Substantia nigra (tissue), 51 donors: ENCODE measurements at places on chromosomes 7 and 10.

GRCh38 chr7:156000601-156001396 lies 188.5 kb upstream of the SHH start:
- no peak for DNase-seq

DNA sequence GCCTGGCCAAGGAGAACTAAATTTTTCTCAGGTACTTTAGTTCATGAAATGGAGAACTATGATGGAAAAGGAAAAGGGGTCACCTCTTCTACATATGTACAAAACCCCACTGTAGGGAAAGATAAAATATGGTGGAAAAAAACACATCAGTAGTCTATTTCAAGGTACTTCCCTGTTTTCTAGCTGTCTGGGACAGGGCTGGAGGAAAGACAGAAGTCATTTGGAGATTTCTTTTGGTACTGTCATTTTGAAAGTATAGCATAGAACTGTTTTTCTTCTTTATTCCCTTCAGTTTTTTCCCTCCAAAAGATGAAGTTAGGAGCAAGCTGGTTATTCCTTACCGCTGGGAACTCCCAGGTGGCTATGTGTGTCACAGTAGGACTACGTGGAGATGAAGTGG lies 196.1 kb downstream of the DOCK4 start:
- DNase-seq: no peak

GRCh38 chr7:52586704-52587103 lies 448.7 kb upstream of the POM121L12 start:
- no peak for DNase-seq

DNA sequence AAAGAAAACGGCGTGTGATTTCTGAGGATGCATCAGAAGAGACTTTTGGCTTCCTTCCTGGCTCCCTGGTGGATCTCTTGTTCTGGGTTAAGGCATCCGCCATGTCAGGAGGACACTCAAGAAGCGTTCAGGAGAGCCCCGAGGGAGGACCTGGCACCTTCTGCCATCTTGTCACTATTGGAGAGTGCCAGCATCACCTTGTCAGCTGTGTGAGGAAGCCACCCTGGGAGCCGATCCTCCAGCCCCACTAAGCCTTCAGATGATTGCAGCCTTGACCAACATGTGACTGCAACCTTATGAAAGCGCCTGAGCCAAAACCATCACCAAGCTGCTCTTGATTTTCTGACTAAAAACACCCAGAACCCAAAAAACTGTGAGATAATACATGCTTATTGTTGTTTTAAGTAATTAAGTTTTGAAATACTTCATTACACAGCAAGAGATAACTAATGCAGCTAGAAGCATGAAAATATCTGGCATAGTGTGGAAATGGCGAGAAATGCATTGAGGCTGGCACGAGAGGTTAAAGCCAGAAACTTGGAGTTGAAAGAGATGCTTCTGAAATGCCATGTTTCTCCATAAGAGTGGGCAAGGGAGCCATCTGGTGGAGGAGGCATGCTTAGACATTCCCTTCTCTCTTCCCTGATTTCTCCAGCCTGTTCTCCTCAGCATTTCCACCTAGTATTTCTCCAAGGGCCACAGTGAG lies 5.4 kb upstream of the ZFYVE27 start:
- DNase-seq: peak; percentile 62

- peak; percentile 16 for DNase-seq
Measured at GRCh38 chr10:125982260-125982948, 86.0 kb downstream of the FANK1 start.

GRCh38 chr7:113338071-113338696 lies 219.8 kb upstream of the SMIM30 start:
- DNase-seq: no peak

- DNase-seq: no peak
Measured at GRCh38 chr10:75720157-75720556, 288.7 kb downstream of the LRMDA start.

DNA sequence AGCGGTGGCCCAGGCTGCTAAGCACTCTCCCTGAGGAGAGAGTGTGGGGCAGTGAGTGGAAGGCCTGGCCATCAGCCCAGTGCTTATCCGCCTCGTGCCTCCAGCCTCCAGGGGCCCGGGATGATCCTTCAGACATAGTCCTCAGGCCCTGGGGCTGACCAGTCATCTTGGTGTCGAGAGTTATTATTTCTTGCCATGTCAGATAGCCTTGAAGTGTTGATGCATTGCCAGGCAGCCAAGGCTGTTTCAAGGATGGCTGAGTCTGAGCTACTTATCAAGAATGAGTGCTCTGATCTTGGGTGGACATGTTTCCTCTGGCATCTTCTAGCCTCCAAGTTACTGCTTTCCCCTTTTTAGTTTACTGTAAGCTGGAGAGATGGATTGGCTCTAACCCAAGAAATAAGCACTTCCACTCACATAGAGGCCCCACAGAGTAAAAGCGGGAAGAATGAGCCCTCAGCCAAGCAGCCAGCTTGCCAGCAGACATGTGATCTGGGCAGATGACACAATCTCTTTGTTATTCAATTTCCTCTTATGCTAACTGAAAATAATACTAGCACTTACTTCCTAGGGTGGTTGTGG lies 136.5 kb upstream of the NAMPT start:
- DNase-seq: peak; percentile 12

GRCh38 chr10:111481261-111481826 lies 404.5 kb downstream of the ADRA2A start:
- no peak for DNase-seq

DNA sequence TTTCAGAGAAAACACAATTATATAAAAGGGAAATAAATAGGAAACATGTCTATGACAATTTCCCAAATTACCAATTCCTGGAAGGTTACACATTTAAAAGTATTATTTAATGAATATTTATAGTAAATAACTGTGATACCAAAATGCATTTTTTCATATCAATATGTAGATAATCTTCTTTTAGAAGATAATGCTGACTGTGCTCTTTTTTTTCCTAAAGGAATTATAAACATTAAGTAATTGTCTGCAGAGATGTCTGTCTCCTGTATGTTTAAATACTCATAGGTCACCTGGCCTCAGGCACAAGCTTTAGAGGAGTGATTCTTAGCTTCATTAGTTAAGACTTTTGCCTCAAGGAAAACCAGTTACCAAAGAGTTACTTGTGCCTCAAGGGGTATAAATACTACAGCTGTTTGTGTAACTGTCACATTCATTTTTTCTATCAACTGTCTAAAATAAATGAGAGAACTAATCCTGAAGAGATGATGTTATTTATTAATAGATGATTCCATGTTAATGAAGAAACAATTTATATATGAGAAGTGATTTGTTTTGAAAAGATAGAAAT lies 77.1 kb downstream of the DNAJC1 start:
- no peak for DNase-seq

DNA sequence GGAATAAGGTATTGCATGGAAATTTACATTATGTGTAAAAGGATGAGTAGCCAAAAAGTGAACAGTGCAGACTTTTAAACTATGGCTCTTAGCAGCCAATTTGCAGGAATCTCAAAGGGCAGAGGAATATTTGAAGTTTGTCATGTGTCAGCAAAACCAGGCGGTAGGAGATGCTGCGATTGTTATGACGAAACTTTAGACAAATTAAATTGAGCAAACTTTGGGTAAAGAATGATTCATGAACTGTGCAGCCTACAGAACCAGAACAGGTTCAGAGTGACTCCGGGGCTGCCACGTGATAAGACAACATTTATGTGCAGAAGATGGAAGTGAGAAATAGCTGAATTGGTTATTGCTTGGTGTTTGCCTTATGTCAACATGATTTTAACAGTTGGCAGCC lies 39.2 kb upstream of the CCDC6 start:
- no peak for DNase-seq

DNA sequence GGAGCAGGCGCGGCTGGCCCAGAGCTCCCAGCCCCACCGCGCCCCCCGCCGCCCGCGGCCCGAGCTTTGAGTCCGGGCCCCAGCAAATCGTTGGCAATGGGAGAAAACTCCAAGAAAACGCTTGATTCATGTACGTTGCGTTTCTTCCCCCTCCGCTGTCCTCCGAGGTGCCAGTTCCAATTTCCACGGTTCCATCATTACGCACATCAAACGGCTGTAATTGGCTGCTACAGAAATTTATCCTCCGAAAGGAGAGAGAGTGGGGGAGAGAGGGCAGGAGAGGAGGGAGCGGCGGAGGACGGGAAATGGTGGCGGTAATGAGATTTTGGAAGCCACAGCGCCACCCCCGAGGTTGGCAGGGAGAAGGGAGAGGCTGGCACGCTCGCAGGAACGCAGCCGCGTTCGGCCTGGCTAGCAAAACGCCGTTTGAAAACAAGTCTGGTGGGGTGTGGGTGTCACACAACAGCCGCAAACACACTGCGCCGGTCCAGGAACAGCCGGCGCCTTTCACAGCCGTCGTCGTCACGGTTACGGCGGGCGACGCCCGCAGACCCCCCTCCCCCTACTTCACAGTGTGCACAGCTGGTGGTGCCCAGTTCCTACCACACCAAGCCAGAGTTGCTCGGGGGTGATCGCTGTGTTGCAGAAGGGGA lies 57.5 kb downstream of the UNCX start:
- no peak for DNase-seq

DNA sequence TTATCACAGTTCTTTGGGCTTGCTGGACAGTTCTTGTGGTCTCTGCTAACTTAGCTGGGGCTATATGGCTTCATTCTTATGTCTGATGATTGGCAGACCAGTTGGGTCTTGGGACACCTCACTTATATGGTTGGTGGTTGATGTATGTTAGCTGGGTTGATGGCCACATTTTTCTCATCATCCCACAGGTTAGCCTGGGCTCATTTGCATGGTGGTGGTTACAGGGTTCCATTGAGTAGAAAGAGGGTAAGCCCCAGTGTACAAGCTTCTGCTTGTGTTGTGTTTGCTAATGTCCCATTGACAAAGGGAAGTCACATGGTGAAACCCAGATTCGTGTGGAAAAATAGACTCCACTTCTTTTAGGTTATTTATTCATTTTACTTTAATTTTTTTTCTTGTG lies 40.6 kb downstream of the TMEM60 start:
- DNase-seq: no peak

- DNase-seq: no peak
Measured at GRCh38 chr7:128878226-128879105, 15.8 kb downstream of the ATP6V1F start.

- no peak for DNase-seq
Measured at GRCh38 chr7:140641524-140642195, 1.0 kb upstream of the DENND2A start.

DNA sequence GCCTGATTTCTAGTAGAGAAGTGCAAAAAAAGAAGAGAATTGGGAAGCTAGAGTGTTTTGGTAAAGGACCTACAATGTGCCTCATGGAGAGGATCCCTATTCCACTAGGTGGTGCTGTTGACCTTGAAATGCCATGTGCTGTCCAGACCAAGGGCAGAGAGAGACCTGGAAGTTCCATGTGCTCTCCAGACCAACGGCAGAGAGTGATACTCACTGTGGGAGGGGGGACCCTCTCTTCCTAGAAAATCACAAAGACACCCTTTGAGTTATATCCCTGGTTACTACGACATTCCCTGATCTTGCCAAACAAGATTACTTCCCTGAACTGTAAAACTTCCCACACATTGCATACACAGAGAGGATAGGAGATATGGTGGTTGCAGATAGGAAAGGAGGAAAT lies 212.7 kb upstream of the ZNF804B start:
- no peak for DNase-seq

DNA sequence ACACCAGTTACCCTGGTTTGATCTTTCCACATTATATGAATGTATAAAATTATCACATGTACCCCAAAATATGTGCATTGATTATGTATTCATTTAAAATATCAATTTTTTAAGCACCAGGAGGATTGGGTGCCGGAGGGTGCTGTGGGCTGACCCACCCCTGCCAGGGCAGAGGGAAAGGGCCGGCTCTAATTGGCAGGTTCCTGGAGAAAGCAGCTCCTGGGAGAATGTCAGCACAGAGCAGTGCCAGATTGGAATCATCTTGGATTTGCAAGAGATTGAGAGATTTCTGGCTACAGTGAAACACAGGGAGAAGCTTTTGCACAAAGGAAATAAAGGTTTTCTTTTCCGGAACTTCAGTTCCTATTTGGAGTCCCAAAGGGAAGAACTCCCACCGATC lies 264.4 kb upstream of the TCERG1L start:
- DNase-seq: no peak

DNA sequence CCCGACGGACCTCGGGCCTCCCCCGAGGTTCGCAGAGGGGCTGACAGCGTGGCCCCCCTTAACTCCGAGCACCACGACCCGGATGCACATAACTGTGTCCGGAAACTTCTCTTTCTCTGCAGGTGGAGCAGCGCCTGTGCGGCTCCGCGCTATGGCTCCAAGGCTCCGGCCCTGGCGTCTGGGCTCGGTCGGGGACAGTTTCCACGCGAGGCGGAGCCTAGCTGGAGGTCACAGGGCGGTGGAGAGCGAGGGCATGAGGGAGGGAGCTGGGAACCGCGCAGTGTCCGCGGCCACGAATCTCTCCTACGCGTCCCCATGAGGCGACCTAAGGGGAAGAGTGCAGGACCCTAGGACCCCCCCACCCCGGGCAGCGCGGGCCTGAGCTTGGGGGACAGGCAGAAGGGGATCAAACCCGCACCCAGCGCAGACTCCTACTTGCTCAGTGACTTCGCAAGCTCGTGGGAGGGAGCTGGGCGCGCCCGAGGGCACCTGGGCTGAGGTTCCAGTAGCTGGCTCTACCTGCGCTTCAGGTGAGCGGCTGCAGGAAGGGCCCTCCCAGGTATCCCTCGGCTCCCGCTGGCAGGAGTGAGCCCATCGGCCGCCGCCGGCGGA lies 8.6 kb upstream of the MNX1 start:
- no peak for DNase-seq

DNA sequence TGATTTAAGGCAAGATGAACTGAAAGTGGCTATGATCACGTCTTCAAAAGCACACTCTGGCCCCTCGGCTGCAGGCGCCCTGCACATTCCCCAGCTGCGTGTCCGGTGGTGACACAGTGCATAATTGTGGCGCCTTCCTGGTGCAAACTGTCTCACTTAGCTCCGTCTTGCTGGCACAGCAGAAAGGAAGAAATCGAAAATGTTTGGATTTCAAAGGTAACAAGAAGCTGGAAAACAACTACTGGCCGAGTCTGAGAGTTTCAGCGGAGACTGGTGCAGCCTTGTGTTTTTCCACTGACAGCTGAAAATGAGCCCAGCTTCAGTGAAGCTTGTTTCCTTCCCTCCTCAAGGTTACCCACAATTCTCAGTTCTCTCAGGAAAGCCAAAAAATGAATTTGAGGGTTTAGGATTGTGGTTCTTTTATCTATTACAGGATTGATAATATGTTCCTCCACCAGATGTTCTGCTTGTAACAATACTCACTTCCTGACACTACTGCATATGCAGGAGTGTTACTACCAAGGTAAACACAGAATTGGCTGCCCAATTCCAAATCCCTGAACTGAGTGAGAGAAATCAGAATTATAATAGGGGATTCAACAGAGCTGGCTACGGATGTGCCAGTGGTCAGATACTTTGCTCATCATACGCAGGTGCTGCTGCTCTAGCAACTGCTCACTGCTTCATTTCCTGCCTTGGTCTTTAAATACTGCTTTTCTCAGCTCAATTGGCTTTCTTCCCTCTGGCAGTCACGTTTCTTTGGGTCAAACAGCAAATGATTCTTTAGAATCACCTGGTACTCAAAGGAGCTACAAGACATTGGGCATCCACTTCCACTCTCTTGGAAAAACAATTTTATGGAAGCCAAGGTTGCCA lies 63.7 kb downstream of the TRUB1 start:
- no peak for DNase-seq

DNA sequence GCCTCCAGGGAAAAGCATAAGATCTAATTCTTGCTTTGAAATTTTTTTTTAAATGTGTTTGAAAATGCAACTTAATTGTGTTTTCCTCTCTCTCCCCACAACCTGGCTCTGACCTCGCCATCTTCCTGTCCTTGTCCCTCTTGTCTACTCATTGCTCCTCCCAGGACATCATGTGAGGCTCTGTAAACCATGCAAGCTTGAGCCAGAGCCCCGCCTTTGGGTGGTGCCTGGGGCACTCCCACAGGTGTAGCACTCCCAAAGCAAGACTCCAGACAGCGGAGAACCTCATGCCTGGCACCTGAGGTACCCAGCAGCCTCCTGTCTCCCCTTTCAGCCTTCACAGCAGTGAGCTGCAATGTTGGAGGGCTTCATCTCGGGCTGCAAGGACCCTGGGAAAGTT lies 9.8 kb upstream of the CDHR1 start:
- DNase-seq: no peak
